ENCODE measurements at places on chromosomes 7 and 10.

- no peak for DNase-seq
Observed at GRCh38 chr10:101120884-101121653, 10.0 kb upstream of the TLX1 start.

DNA sequence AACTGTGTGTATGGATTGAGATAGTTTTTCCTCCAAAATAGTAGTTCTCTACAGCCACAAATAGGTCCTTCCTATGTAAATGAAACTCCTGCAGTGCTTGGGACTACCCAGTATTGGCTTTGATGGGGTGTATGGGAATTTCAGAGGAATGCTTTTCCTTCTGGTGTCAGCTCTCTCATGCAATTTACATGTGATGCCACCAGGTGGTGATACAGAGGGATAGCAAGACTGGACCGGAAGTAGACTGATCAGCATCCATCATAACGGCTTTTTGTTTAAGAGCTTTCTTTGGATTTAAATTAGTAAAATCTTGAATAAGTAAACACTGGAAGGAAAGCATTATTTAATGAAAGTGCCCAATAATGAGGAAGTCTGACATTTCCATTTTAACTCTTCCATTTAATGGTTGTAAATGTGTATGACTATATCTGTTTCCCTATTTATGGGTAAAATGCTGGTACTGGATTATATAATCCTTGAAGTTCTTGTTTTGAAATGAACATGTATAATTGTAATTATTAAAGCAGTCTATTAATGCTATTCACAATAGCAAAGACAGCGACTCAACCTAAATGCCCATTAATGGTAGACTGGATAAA lies 22.7 kb downstream of the DYNC1I1 start:
- DNase-seq: no peak

DNA sequence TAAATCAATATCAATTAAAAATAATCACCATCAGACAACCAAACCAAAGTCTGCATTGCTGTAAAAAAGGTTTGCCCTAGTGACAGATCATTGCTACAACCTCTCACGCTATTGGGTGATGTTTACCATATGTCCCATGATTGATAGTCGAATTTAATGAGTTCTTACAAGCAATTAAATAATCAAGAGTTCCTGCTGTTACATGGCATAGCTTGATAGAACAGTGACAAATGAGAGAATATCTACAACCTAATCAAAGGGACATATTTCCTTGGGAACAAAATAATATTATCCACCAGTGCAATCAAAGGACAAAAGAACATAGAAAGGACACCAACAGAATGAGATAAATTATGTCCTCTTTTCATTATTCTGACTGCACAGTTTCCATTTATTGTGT lies 387.4 kb downstream of the ETV1 start:
- DNase-seq: no peak

- no peak for DNase-seq
Observed at GRCh38 chr10:131943021-131943814, 38.5 kb downstream of the BNIP3 start.

- DNase-seq: no peak
Observed at GRCh38 chr10:7787150-7787856, 490 bp downstream of the KIN start.

DNA sequence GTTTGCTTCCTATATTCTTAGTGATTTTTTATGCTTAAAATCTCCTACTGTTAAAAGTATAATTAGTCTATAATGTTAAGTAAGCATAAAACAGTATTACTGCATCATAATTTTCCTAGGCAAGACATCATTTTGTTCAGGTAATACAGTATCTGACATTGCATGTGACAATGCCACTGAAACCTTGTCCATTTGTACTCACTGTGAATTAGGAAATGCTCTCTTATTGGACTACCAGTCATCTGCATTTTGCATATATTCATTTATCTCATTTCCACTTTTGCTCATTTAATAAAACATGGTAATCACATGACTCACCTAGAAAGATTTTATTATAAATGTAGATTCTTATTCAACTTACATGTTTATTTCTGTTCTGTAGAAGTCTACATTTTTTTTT lies 379.1 kb downstream of the ETV1 start:
- no peak for DNase-seq

DNA sequence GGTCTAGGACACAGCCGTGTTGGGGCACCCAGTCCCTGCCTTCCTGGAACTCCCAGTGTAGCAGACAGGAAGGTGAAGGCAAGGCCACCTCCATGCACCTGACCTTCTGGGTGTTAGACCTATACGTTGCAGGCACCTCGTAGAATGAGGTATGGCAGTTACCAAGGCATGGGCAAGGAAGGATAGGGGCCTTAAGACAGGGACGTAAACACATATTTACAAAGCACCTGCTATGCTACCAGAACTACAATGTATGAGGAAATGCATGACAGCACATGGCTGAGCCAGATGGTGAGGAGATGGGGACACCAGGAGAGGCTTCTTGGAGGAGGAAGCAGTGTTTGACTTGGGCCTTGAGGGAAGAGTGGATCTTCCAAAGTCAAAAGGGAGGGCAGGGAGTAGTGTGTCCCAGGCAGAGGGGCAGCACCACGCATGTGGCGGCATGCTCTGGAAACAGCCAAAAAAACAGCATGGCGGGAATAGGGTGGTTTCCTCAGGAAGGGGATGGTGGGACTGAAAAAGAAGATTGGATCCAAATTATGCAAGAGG lies 231.2 kb downstream of the FANK1 start:
- no peak for DNase-seq

GRCh38 chr7:17680026-17680425 lies 260.3 kb downstream of the SNX13 start:
- DNase-seq: no peak

GRCh38 chr7:148327379-148327778 lies 263.2 kb upstream of the C7orf33 start:
- DNase-seq: no peak

GRCh38 chr10:62538606-62539005 lies 164.4 kb downstream of the ZNF365 start:
- DNase-seq: no peak

GRCh38 chr7:150787321-150788281 lies 12.6 kb downstream of the TMEM176B start:
- DNase-seq: no peak

DNA sequence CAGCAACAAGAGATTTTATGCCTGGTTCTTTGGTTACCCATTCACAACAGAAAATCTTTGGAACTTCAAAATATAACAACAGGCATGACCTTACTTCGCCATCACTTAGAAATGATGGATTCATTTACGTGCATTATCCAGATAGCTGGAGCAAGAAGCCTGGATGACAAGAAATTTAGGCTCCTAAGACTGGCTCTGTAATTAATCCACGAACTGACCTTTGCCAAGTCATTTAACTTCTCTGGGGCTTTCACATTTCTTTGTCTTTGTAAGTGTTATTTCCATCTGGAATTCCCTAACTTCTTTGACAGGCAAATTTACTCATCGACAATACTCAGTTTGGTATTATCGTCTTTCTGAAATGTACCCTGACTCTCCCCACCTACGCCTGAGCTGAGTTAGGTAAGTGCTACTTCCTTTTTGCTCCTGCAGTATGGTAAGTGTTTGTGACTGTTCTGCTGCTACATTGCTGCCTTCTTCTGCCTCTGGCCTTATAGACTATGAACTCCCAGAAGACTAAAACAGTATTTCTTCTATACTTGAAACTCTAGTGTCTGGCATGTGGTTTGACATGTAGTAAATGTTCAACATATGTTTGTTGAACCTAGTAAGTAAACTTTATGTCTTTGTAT lies 5.5 kb upstream of the MDFIC start:
- DNase-seq: no peak

DNA sequence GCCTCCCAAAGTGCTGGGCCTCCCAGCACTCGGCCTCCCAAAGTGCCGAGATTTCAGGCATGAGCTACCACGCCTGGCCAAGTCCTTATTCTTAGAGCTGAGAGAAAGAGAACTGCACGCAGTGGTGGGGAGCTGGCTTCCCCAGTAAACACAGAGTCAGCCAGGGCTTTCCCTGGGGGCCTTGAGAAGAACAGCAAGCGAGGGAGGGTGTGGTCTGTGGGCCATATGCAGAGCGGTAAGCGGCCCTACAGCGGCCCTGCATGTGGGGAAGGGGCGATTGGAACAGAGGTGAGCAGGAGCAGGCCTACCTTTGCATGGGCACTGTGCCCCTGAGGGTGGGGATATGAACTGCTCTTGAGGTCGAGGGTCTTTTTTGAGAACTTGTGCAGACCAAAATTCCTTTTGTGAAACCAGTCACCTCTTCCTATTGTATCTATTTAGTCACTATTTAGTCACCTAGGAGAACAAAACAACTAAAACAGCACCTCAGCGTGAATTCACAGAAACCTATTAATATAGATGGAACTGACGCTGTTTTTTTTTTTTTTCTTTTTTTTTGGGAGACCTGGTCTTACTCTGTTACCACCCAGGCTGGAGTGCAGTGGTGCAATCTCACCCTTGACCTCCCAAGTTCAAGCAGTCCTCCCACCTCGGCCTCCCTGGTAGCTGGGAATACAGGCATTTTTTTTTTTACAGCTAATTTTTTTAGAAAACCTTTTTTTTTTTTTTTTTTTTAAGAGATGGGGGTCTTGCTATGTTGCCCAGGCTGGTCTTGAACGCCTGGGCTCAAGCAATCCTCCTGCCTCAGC lies 36.9 kb upstream of the SH2D4B start:
- no peak for DNase-seq

DNA sequence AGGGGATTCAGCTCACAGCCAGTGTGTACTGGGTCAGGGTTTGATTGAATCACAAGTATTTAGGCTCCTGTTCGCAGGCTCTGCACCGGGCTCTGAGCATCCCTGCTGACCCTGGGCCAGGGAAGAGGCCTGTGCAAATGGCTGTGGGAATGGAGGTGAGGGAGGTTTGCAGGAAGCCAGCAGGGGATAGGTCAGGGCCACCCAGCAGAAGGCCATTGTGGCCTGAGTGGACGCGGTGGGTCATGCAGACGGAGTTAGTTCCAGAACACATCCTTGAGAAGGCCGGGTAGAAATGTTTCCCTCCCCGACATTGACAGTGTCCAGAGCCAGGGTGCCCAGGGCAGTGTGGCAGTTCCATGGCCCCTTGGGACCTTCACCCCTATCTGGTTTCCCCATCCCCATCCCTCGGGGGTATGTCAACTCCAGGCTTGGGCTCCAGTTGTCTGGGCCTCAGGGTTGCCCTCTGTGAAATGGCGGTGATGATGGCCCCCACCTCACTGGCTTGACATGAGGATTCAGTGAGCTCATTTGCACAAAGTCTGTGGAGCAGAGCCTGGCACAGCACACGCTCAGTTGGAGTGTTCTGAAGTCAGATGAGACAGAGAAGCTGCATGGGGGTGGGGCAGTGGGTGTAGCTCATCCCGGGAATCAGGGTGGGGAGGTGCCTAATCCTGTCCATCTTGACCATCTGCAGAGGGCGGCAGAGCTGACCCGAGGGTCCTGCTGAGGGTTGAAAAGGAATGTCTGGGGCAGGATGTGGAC lies 107.6 kb downstream of the ADCY1 start:
- no peak for DNase-seq

- DNase-seq: no peak
Observed at GRCh38 chr7:133723044-133723443, 404.1 kb upstream of the LRGUK start.

DNA sequence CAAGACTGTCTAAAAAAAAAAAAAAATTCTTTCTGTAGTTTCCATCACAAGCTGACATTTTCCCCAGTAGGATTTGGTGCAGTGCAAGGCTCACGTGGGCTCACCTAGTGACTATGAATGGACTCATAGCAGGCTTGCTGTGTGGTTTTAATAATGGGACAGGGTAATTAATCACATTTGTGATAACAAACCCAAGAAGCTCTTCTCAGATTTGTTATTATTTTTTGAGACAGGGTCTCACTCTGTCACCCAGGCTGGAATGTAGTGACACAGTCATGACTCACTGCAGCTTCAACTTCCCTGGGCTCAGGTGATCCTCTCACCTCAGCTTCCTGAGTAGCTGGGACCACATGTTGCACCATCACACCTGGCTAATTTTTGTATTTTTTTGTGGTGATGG lies 40.0 kb downstream of the NACAD start:
- no peak for DNase-seq

DNA sequence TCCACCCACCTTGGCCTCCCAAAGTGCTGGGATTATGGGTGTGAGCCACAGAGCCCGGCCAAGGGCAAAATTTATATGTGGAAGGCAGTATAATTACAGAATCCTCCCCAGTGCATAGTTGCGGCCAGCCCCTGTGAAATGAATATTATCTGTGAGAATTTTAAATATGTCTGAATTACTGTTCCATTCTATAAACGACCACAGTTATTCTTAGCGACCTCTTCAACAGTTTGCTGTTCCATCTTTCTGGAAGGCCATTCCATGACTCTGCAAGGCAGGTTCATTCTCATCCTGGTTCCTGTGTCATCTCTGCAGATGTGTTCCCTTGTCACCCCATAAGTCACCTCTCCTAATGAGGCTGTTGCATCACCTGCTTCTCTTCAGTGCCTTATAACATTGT lies 90.7 kb downstream of the CCDC3 start:
- DNase-seq: no peak

GRCh38 chr10:78513330-78513729 lies 479.7 kb downstream of the RPS24 start:
- DNase-seq: no peak

DNA sequence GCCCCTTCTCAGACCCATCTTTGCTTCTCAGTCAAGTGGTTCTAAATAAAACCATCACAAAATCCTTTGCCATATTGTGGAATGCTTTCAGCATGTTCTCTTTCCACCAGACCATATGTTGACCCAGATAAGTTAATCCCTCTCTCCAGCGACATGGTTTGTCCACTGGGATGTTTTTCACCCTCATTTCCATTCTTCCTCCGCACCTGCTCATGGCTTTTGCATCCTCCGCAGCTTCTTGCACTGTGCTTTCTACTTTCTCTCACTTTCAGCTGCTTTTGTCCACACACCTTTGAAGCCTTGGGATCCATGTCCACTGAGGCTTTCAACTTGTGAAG lies 52.3 kb upstream of the WAC start:
- no peak for DNase-seq

DNA sequence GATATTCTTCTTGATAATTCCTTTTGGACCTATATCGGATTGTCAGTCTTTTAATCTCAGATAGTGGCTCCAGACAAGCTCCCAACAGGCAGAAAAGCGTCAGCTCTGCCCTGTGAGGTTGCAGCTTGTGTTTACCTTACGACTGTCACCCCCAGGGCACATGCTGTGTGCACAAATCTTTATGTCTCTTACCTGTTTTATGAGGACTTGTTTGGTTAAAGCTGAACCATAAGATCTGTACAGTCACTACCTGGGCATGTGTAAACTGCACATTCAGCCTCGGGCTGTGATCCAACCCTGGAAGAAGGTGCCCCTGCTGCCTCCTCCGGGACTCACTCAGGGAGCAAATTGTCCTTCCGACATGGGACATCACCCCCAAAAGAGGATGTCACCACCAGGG lies 119.8 kb downstream of the GALNT17 start:
- no peak for DNase-seq

DNA sequence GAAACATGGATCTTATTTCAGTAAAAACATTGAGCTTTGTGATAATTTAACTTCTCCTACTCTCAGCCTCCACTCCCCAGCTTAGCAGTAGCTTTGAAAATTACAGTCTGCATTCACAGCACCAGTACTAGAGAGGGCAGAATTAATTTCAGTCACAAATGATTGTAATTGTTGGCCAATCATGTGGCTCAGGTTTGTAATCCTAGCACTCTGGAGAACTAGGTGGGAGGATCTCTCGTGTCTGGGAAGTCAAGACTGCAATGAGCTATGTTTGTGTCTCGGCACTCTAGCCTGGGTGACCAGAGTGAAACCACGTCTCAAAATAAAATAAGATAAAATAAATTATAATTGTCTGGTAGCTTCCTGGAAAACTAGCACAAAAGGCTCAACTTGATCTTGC lies 620.9 kb downstream of the TNS3 start:
- DNase-seq: no peak

Data from activated CD4-positive, CD25-positive, alpha-beta regulatory T cell (primary cell).